ENCODE measurements at places on chromosomes 16 and 17.

GRCh38 chr17:54754560-54754959 lies 146.1 kb upstream of the TOM1L1 start:
- DNase-seq = no peak

- DNase-seq = no peak
These were observed 44.6 kb upstream of the CIBAR2 start for GRCh38 chr16:85156869-85157268.

GRCh38 chr16:49969091-49970030 lies 55.7 kb upstream of the CNEP1R1 start:
- DNase-seq = no peak

GRCh38 chr17:27788919-27789318 lies 11.4 kb downstream of the NOS2 start:
- DNase-seq = no peak

- DNase-seq = no peak
These were observed 19.6 kb downstream of the NT5M start for GRCh38 chr17:17322516-17323510.

DNA sequence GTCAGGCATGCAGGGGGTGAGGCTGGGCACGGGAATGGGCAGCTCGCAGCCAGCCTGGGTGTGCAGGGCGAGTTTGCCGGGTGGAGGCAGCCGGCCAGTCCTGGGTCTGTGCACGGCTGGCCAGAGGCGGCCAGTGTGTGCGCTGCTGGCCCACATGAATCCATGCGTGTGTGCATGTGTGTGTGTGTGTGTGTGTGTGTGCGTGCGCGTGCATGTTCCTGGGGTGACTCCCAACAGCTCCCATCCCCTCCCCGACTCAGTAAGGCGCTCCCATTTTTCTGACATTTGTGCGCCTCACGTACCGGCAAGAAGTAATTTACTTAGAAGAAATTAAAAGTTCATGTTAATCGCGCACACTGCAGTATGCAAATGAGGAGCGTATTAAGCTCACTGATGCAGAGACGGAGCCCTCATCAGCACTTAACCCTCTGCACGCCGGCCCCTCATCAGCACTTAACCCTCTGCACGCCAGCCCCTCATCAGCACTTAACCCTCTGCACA lies 55.4 kb upstream of the ACSF3 start:
- no peak for DNase-seq

GRCh38 chr16:81711657-81712319 lies 67.3 kb upstream of the PLCG2 start:
- peak; percentile 74 for DNase-seq

GRCh38 chr17:80247561-80247960 lies 13.1 kb upstream of the RNF213 start:
- DNase-seq = no peak

DNA sequence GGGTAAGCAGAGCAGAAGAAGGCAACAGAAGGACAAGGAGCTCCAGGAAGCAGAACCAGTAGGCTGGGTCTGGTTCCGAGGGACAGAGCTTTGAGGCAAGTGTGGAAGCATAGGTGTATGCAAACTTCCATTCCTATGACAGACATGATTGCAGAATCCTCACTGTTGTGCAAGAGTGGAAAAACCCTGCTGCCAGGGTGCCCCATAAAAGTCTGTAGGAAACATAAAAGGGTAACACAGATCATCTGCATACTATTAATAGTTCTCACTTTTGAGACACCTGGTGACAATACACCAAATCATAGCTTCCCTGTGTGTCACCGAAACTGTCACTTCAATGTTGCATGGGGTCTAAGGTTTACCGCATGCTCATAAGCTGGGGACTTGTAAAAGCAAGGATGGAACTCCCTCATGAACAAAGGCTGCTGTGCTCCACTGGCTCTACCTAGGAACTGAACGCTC lies 39.7 kb downstream of the ARHGAP17 start:
- no peak for DNase-seq

DNA sequence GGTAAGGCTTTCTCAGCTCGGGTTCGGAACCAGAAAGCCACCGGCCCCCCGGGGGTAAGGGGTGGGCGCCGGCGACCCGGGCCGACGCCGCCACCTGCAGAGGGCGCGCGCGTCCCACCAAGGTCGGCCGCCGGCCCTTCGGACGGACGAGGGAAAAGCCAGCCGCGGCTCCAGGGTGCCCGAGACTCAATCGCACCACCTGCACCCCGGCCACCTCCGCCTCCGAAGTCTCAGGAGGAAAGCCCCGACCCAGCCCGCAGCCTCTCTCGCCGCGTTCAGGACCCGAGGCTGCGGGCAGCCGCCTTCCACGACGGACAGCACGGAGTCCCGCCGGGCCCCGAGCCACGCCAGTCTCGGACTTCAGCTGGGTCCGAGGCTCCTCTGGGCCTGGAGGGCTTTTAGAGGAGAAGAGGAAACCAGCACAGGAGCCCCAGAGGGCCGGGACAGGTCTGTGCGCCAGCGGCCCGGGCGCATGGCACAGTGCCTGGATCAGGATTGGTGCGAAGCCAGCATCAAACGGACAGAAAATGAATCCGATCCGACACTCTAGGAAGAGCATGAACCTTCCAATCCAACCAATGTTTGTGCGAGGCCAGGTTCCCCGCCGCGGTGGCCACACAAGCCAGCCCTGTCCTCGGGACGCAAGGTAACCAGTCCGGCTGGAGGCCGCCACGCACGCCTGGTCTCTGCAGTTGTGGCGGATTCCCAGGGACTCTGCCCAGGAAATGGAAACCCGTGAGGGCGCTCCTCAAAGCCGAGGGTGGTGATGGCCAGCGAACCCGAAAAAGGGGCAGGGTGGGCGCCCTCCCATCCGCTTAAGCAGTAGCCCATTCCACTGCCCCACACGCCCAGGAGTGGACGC lies 6.7 kb downstream of the CBX8 start:
- no peak for DNase-seq

DNA sequence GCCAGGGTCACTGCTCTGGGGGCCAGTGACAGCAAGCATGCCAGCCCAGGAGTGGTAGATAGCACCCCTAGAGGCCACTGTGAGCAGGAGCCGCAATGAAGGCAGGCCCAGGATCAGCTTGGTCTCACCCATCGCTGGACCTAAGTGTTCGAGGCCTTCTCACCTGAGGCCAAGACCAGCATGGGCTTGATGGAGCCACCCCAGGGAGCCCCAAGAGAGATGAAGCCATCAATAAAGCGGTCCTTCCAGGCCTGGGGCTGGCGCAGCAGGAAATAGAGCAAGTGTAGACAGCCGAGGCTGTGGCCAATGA lies 1.8 kb downstream of the LCAT start:
- no peak for DNase-seq

DNA sequence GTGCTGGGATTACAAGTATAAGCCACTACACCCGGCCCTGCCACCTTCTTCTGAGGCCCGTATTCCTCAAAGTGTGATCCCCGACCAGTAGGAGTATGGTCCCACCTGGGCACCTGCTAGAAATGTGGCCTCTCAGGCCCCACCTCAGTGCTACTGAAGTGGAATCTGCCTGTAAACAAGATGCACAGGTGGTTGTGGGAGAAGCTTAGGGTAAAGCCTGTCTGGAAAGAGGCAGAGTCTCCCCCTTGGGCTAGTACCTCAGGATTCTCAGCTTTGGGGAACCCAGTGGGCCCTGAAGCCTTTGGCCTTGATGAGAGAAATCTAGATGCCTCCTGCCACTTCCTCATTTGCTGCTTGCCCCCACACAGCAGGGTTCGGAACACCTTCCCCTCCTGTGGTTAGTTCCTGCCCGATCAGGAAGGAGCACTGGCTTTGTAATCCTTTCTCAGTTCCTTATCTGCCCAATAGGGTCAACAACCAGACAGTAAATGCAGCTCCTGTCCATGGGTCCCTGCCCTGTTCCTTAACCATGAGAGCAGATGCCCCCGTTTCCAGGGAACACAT lies 25.2 kb downstream of the TK2 start:
- DNase-seq = no peak

DNA sequence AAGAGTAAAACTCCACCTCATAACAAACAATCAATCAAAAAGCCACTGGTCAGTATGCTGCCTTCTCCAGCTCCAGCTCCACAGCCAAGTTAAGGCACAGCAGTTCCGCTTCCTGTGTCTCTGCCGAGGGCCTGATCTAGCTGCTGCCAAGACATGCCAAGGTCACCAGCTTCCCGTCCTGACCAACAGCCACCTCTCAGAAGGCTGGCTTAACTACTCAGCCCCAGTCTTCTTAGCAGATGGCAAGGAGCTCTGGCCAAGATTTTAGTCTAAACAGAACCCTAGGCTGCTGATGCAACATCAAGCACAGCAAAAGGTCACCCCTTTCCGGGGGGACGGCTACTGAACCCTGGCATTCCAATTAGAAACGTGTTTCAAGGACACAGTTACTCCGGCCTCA lies 17.7 kb upstream of the MNT start:
- DNase-seq = no peak

GRCh38 chr17:43398724-43399595 lies at the start of gene ARL4D:
Gene ARL4D (plus strand): TSS chr17:43398993. CDS start chr17:43399733, 740 bp downstream.
- DNase-seq = peak; percentile 50

- DNase-seq = no peak
These were observed 25.9 kb downstream of the PRR11 start for GRCh38 chr17:59181481-59181880.

GRCh38 chr17:10875430-10875851 lies 37.6 kb upstream of the PIRT start:
- DNase-seq = no peak

- no peak for DNase-seq
These were observed 21.9 kb upstream of the EFCAB13 start for GRCh38 chr17:47301831-47302230.

DNA sequence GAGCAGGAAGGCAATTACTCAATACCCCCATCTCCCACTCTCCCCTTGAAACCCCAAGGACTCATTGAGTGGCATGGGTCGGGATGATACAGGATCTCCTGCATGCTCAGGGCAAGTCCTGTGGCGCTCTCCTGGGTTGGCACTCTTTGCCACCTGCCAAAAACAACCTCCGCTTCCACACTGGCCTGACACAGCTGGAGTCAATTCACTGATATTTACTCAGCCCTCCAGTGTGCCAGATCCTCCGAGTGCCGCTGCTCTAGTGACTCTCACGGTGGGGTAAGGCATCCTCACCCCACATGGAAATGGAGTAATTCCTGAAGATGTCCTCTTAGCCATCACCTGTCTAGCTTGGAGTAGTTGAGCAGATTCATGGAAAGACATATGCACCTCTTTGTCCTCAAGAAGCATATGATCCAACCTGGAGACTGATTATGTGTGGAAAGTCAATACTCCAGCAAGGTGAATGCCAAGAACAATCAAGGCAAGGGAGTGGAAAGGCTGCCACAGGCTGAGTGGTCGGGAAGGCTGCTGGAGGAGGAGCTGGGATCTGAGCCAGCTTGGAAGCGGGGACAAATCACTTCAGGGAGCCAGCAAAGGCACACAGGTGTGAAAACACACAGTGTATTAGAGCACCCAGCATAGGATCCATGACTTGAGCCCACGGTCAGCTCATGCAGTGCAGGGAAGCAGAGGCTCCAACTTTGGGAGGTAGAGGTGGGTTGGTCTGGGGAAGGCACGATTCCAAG lies 12.6 kb upstream of the GOSR2 start:
- DNase-seq = no peak

DNA sequence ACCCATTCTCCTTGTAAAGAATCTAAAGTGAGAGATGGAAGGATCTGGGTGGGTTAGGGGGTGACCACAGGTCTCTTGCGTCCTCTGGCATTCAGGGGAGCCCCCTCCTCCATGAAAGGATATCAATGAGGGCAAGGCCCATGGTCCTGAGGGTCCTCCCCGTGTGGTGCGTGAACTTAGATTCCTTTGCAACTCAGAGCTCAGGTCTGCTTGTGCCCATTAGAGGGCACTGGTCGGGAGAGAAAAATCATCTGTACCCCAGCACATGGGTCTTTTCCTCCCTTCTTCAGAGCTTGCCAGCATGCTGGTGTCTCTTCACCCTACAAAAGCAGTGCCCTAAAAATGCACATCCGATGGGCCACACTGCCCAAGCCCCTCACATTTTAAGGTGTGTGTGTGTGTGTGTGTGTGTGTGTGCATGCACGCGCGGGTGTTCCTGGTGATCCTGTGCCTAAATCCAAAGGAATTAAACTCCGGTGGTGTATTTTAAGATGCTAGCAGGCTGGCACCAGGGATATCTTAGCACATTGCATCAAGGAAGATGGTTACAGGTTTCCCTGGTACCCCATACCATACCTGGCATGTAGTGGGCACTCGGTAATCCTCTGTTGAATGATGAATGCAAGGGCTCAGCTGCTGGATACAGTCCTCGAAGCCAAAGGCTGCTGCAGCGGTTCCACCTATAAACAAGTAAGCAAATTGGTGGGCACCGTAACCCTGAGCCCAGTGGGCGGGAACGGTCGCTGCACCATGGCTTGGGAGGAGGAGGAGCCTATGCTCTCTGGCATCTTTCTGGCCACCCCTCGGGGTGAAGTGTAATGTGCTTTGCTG lies 4.7 kb downstream of the C1QTNF1 start:
- DNase-seq = no peak

- no peak for DNase-seq
These were observed 85.7 kb downstream of the CDYL2 start for GRCh38 chr16:80718480-80719220.

GRCh38 chr16:3793161-3793576 lies 75.8 kb upstream of the TRAP1 start:
- DNase-seq = no peak

- no peak for DNase-seq
These were observed 95.7 kb upstream of the DNAH17 start for GRCh38 chr17:78672871-78673371.

DNA sequence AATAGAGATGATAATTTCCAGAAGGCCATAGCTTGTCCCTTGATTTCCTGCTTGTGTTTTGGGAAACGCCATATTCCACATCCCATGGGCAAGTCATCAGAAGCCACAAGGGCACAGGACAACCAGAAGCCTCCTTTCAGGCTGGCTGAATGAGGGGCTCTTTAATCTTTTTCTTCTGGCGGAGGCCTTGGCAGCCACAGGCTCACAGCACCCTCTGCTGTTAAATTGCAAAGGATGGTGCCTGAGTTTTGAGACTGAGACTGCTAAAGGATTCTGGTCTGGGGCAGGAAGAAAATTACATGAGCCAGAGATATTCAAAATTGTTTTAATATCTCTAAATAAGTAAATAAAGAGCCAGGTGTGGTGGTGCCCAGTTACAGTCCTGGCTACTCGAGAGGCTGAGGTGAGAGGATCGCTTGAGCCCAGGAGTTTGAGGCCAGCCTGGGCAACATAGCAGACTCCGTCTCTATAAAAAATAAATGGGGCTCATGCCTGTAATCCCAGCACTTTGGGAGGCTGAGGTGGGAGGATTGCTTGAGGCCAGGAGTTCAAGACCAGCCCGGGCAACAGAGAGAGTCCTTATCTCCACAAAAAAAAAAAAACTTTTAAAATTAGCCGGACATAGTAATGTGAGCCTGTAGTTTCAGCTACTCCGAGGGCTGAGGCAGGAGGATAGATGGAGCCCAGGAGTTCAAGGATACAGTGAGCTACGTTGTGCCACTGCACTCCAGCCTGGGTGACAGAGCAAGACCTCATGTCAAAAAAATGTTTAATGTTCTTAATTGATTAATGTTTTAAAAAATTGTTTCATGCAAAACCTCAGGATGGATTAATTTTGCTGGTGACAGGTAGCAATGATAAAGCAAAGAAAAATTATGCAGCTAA lies 26.3 kb downstream of the AARSD1 start:
- DNase-seq = peak; percentile 16
